ENCODE measurements at places on chromosomes 13 and 19. TPM values are rescaled to one million over a fixed set of nuclear protein-coding genes. Genes with fewer than 3 reads are reported as not detected.

Gene ALG5
- 25.8 TPM for total RNA-seq

Gene LMTK3
- 0.66 TPM for total RNA-seq

Gene IZUMO2
- not detected for total RNA-seq

Gene KCNN4
- 154 TPM for total RNA-seq

Gene KLK12
- not detected for total RNA-seq

Gene ANKLE1
- total RNA-seq, result 7.9 TPM

Gene CKAP2
- 13.8 TPM for total RNA-seq

Gene CTXN1
- not detected for total RNA-seq

- DNase-seq, result no peak
These were observed 166.1 kb downstream of the LIG4 start for GRCh38 chr13:108049211-108049610.

- DNase-seq, result no peak
These were observed 377.0 kb downstream of the OLFM4 start for GRCh38 chr13:53405616-53406015.

- DNase-seq, result no peak
These were observed 4.0 kb upstream of the NWD1 start for GRCh38 chr19:16715611-16716010.

DNA sequence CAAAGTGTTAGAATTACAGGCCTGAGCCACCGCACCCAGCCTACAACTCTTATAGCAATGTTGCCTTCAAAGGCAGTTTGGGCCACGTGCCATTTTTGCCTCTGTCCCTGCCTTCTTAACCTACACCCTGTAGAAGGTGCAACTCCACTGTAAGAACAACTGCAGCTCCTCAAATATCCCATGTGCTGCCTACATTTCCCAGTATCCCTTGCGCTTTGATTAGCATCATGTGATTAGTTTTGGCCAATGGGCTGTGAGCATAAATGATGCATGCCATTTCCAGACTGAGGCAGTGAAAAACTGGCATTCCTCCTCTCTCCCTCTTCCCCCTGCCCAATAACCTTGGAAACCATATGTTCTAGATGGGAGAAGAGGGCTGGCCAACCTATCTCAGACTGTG is 75.2 kb upstream of the MRI1 start:
- DNase-seq, result no peak

- DNase-seq, result no peak
These were observed at the start of gene TMC4 for GRCh38 chr19:54172471-54173358. Gene TMC4 (minus strand): TSS chr19:54173160. CDS start chr19:54173117, 43 bp downstream.

GRCh38 chr19:47158367-47158791 is 27.7 kb downstream of the SAE1 start:
- no peak for DNase-seq

- DNase-seq, result no peak
These were observed 75.5 kb downstream of the DPRX start for GRCh38 chr19:53707278-53707677.

- DNase-seq, result peak; percentile 75
These were observed 1.4 kb downstream of the GRIN3B start for GRCh38 chr19:1001538-1002166.

GRCh38 chr13:83449668-83450395 is 432.4 kb downstream of the SLITRK1 start:
- no peak for DNase-seq

GRCh38 chr19:50401605-50402450 is 16.9 kb upstream of the SPIB start:
- DNase-seq, result no peak

GRCh38 chr19:18100710-18101109 is 3.1 kb downstream of the MAST3 start:
- no peak for DNase-seq

- no peak for DNase-seq
These were observed 58.7 kb downstream of the MRPL57 start for GRCh38 chr13:21235174-21235573.
